ENCODE measurements at places on chromosomes 5 and 9.
A peak's percentile ranks its signal among the peaks of the same experiment; 100 is the strongest.

DNA sequence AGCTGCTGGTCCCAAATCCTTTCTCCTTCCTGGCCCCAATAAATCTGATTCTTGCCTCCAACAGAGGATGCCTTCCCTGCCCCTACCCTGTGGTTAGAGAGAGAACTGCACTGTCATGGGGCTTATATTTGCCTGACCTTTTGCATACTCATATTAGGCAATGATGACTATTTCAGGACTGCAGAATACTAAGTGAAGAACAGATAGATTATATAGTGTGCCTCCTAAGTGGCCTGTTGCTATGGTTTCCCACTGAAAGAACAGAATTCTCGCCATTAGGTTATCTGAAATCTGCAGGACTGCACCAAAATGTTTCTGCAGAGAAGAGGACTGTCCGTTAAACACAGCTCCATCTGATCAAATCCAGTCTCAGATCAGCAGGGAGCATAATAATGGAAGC lies 87.3 kb upstream of the CCNG1 start:
- DNase-seq, result no peak

- no peak for DNase-seq
These were observed 209.7 kb downstream of the GADD45G start for GRCh38 chr9:89814340-89815040.

DNA sequence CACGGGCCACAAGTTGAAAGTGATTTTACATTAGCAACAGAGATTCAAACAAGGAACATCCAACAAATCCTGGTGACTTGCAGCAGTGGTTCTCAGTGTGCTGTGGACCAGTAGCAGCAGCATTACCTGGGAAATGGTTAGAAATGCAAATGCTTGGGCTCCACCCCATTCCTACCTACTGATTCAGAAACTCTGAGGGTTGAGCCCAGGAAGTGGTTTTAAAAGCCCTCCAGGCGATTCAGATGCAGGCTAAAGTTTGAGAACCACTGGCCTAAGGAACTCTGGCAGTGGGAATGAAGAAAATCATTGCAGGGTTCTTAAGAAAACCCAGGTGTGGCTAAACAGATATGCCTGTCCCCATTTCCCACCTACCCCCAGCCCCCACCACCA lies 398.8 kb downstream of the ENC1 start:
- DNase-seq, result no peak

- no peak for DNase-seq
These were observed at the start of gene BTNL3 for GRCh38 chr5:180988592-180988991. TSS of gene BTNL3 (plus strand) at chr5:180988846. CDS start at chr5:180989029, 183 bp downstream.

- DNase-seq, result peak; percentile 66
These were observed 17.5 kb downstream of the WHRN start for GRCh38 chr9:114487607-114488300.

- DNase-seq, result no peak
These were observed 217.1 kb upstream of the MVB12B start for GRCh38 chr9:126109575-126109974.

- DNase-seq, result peak; percentile 50
These were observed 136.5 kb upstream of the ABCA1 start for GRCh38 chr9:105064248-105065097.

DNA sequence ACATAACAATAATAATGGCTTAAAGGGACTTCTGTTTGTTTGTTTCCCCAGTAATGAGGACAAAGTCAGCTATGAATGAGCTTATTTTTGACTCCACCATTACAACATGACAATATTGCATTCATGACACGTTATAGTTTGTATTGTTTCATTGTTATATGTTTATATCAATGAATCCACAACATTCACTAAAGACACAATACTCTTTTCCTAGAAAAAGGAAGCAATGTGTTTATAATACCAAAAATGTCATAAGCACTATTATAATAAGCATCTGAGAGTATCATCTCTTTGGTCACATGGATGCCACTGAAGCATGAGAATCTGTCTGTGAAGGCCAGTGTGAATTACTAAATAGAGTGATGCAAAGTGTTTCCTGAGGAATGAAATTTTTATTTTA lies 1026.9 kb upstream of the C9orf72 start:
- DNase-seq, result no peak

DNA sequence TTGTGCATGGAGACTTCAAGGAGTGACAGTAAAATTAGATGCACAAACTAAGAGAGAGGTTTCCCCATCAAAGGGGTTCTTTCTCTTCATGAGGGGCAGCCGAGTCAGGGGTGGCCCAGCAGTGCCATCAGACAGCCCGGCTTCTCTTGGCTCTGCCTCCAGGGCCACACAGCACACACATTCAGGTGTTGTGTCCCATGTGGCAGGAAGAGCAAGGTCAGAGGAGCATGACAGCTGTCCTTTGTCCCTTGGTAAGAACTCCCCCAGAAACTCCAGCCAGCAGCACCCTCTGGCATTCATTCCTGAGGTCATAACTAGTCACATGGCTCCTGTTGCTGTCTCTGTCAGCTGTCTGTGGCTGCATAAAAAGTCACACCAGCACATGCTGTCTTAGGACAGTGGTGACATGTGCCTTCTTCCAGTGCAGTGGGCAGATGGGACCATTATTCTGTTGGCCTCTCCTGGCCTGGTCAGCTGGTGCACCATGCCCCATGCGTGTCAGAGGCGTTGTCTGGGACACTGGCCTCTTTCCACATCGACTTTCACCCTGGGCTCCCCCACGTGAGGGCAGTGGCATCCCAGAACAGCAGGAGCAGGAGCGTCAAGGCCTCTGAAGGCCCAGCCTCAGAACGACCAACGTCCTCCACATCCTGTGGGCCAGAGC lies 78.4 kb upstream of the OTULINL start:
- no peak for DNase-seq

DNA sequence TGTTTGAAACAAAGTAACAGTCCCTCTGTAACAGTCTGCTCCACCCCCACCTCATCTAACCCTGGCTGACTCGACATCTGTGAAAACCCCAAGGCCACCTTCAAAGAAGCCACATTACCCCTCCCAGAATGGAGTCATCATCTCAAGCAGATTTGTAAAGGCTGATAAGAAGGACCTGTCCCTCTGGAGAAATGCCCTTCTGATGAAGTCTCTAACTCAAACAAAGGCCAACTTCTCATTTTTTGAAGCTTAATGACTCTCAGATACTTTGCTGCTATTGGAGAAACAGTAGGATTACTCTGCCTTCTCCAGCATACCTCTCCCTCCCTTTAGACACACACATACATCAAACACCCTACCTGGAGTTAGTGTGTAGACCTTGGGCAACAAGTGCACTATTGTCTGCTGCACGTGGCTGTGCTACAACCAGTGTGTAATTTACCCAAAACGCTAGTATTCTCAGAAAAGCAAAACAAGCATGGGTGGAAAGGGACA lies 5.3 kb upstream of the SUSD1 start:
- DNase-seq, result peak; percentile 58

- no peak for DNase-seq
These were observed 3.5 kb upstream of the GBGT1 start for GRCh38 chr9:133167096-133167730.

- no peak for DNase-seq
These were observed 400.1 kb upstream of the PCSK5 start for GRCh38 chr9:75490326-75490725.

DNA sequence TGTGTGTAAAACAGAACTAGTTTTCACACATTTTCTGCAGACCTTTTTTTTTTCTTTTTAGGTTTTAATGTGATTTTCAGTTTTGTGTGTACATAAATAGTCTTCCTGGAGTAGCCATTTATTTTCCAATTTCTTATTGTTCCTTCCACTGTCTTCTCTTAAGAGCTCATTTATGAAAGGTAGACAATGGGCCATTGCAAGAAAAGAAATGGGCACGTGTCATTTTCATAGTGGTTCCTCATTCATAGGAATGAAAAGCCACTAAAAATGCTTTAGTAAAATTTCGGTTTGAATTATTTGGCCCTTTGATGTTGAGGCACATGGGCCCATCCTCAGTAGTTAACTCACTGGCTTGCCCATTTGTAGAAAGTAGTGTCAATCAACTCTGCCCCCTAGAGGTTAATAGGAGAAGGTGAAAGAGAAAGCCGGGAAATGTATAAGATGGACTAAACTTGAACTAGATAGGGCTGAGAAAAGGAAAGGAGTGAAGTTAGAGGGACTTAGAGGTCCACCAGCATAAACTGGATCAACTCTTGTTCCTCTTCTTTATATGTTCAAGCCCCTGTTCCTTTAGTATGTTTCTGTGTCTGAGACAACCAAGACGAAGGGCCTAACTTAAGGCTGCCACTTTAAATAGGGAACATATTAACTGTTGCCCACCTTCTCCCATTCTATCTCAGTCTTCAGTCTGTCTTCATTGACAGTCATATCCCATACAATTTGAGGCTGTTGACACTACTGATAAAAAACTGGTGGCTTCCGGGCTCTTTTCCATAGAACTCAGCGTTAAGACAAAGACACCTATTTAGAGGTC lies 72.6 kb downstream of the SMARCA2 start:
- DNase-seq, result peak; percentile 29

DNA sequence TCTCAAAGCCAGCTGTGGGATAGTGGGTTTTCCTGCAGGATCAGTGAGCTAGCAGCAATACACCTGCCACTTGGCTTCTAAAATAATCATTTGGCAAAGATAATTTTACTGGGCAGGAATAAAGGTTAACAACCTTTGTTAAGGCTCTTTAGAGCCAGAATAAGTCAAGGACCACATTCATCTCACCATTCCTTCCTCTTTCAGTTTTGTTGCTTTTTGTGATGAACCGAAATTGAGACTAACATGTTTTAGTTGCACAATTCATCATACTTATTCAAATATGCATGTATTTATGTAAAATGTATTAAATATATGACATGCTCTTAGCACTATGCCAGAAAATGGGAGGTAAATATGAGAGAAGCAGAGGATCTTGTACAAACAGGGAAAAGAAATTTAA lies 824.4 kb upstream of the TYRP1 start:
- no peak for DNase-seq

DNA sequence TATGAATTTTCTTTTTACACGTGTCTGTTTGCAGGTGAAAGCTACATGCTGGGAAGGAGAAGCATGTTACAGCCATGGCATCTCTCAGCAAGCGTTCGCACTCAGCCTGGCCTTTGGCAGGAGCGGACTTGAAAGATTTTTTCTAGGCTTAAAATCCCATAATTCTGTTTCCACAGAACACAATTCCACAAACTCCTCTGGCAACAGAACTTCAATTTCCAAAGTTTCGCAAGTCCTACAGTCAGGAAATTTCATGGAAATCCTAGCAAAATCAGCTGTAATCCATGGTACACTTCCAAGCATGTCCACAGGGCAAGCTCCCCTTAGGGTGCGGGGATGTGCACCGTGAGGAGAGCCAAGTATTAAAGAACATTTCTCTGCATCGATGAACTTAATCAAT lies 35.9 kb downstream of the SUB1 start:
- DNase-seq, result no peak

- peak; percentile 30 for DNase-seq
These were observed 6.1 kb downstream of the GLIPR2 start for GRCh38 chr9:36142510-36143244.

DNA sequence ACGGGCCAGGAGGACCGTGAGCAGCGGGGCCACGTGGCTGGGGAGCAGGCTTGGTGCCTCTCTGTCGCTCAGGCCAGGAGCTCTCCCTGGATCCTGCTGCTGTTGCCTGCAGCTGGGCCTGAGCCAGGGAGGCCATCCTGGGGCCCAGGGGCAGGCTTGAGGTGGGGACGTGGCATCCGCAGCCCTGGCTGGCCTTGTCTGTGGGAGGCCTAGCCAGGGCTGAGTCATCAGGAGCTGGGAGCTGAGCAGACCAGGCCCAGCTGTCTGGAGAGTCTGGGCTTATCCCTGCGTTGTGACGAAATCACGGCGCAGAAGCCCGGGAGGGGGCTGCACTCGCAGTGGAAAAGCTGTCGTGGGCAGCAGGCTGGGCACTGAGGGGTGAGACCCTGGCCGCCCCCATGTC lies 138.8 kb upstream of the COL5A1 start:
- DNase-seq, result no peak

- DNase-seq, result no peak
These were observed 144.6 kb downstream of the SMARCA2 start for GRCh38 chr9:2159521-2160454.

DNA sequence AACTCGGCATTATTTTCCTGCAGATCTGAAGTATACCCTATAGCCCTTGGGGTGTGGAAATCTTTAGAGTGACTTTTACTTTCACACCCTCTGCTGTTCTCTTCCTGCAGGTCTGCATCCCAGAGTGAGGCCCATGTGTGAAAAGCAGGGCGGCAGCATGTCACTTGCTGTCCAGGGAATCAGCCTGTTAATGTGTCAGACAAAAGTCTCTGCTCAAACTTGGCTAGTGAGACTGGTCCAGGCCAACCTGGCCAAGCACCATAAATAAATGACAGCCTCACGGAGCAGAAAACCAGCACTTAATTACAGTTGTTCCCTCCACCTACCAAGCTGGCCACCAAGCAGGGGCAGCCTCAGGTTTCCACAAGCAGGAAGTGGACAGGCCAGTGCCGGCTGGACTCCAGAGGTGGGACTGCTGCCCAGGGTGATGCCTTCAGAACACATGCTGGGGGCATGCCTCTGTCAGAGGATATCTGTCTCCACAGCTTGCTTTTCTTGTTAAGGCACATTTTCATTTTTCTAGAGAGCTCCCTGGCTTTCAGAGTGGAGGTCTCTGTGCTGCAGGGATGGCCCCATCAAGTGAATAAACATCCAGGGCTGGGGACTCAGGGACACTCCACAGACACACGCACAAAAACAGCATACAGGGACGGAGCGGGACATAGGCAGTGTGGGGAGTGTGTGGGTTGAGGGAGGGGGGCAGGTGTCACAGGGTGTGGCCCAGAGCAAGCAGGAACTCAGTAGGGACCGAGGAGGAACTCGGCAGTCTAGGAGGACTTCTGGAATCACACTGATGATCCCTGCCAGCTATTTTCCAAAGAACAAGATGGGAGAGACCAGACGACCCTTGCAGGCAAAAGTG lies 243.8 kb upstream of the IRX1 start:
- DNase-seq, result no peak

DNA sequence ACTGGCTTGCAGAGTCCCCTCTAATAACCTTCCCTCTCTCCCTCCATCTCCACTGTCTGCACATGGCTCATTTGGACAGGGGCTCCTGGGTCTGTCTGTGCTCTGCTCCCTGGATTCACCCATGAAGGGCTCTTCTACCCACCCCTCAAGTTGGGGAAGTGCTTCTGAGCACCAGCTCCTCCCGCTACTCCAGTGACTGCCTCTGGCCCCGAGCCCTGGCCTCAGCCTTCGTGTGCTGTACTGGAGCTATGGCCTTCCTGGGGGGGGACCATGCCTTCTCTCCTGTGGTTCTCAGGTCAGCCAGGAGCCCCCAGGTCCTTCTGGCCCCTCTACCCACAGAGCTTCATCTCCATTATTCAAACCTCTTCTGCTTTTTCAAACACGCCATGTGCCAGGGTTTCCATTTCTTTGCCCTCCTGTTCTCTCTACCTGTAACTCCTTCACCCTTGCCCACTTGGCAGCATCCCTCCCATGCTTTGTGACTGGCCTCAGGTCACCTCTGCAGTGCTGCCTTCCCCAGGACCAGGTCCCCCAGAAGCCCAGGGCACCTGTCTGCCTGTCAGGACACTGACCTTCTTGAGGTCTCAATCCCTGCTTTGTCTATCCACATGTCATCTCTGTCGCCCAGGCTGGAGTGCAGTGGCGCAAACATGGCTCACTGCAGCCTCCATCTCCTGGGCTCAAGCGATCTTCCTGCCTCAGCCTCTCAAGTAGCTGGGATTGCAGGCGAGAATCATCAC lies 9.5 kb downstream of the SH3PXD2B start:
- DNase-seq, result no peak

GRCh38 chr9:129336601-129337331 lies 158.7 kb upstream of the IER5L start:
- no peak for DNase-seq

GRCh38 chr5:33470544-33470943 lies 29.8 kb downstream of the TARS1 start:
- DNase-seq, result no peak
